NCI-H2081 (cell line): ENCODE measurements at places on chromosomes 6 and 20.

DNA sequence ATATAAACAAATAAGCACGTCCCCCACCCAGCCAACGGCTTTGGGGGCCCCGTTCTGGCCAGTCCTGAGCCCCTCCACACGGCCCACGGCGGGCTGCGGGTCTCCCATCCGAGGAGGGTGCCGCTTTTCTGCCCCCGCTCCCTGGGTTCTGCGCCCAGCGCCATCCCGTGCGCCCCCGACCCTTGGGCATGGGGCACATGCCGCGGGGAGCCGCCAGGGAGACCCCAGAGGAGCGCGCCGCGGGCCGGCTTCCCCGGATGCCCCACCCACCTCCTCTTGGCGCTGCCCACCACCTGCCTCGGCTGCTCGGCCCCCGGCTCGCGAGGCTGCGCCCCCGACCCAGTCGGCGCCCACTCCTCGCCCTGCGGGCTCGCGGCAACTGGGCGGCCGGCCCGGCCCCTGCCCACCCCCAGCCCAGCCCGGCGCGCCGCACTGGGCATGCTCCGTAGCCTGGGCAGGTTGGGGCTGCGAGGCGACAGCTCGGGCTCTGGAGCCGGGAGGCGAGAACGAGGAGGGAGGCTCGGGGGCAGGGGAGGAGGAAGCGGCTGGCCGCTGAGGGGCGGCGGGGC lies 570 bp upstream of the PLCB4 start:
- peak; percentile 81 for DNase-seq

GRCh38 chr6:11744753-11745152 lies 33.9 kb downstream of the ADTRP start:
- DNase-seq, result no peak

GRCh38 chr6:75932067-75932466 lies 140.4 kb downstream of the IMPG1 start:
- peak; percentile 38 for DNase-seq

DNA sequence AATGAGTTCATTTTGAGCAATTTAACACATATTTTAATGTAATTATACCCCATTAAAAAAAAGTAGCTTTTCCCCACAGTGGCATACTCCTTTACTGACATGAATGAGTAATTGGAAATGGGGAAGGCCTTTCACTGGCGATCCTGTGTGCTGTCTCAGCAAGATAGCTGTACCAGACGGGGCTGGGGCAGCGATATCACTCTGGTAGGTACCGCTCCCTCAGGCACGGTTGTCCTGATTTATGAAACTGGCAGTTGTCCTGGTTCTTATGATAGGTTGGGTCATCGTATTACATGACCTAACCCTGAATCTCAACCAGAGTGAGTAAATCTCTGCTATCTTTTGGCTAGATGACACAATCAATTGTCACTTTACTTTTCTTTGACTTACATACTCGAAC lies 355.0 kb upstream of the MAP3K7 start:
- no peak for DNase-seq

DNA sequence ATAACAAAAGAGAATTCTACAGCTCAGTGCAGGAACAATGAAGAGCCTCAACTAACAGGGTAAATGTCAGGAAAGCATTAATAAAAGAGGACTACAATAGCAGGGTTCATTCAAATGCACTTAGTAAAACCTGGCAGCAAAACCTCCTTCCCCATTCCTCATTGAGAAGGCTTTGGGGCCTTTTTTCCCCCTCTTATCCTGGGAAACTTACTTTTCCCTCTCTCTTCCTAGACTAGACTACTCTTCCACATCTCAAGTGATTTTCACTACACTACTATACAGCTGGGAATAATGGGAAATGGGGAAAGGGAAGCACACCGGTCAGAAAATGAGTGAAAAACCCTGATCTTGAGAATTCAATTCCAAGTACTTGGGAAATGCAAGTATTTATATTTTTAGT lies 10.1 kb downstream of the ROMO1 start:
- DNase-seq, result no peak

DNA sequence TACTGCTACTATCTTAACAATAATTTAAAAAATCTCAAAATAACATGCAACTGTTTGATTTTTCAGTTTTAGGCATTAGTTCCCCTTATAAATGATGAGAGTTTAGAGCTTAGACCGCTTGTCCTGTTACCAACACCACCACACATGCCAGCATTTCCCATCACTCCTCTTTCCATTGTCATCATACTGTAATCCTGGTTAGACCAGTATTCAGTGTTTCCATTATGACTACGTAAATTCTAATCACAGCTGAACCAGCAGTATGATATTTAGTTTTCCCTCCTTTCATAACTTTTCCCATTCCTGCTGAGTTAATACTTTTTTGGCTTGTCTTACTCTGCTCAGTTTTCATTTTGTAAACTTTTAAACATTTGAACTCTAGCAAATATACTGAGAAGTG lies 12.2 kb upstream of the TBC1D20 start:
- DNase-seq, result no peak

- no peak for DNase-seq
Measured at GRCh38 chr6:72953971-72954381, 271.3 kb downstream of the KHDC1L start.

DNA sequence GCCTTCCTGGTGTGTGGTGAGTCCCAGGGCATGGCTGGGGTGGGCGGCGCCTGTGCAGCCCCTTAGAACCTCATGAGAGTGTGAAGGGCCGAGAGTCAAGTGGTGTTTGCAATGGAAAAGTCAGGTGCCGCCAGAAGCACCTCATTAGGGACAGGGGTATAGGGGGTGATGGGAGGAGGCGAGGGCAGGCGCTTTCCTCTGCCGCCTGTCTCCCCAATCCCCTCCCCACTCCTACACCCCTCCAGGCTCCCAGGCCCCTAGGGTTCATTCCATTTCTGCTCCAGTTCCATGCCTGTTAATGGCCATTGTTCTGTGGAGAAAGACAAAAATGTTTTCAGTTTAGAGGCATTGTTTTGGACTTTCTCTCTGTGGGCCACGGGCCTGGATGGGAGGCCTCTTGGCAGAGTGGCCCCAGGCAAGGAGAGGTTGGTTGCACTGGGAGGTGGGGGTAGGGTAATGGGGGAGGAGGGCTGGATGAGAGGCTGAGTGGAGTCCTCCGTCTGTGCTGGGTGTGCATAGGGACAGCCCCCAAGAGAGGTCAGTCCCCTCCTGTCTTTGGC lies 21.4 kb upstream of the SCUBE3 start:
- no peak for DNase-seq

DNA sequence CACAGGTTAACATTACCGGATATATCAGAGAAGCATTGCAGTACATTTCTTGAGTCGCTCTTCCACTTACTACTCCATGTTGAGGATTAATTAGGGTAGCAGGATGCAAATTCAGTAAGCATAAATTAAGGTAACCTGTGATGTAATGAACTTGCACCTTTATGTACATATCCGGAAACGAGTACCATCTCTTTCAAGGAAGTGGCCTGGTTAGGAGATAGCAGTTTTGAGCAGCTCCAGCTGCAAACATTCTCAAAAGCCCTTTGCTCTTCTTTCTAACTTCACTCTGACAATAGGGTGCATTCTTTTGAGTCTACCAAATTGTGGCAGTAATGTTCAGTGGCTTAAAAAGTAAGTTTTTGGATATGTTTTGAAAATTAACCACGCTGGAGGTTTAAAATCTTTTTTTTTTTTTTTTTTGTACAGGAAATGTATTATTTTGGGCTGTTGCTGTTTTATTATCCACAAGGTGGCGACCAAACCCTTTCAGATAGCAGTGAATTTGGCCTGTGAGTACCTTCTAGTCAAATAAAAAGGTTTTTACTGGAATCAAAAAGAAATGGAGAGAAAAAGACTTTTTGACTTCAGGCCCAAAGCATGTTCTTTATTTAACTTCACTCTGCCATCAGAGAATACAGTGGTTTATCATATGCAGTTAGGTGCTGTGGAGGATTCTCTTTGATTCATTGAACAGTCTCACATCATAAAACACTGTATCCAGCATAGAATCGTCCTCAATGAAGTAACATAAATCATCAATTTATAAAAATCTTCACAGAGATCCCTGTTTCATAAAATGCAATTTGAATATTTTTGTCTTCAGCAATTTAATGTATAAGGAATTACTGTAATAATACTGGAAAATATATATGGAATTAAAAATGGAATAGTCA lies 8.9 kb downstream of the FAM217B start:
- DNase-seq, result peak; percentile 38

GRCh38 chr6:11273406-11274065 lies 41.1 kb upstream of the NEDD9 start:
- no peak for DNase-seq

GRCh38 chr6:87723170-87724078 lies 21.4 kb upstream of the AKIRIN2 start:
- DNase-seq, result no peak

DNA sequence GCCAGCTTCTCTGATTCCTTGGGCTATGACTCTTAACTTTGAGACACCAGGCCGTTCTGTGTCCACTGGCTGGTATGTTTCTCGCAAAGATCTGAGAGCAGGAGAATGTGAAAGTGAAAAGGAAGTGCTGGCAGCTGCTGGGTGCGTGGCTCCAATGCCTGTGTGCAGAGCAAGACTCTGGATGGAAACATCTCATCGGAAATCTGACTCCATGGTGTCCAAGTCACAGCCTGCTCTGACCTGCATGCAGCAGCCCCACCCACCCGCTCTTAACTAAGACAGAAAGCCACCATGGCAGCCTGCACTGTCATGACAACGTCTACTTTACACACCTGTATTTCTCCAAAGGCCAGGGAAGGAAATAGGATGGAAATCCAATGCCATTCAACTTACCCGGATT lies 66.3 kb upstream of the MPC1 start:
- no peak for DNase-seq

GRCh38 chr20:34062570-34063482 lies 49.2 kb downstream of the EIF2S2 start:
- DNase-seq, result no peak

GRCh38 chr6:161327360-161327953 lies 53.6 kb upstream of the AGPAT4 start:
- no peak for DNase-seq

GRCh38 chr6:7640607-7641577 lies 50.9 kb downstream of the SNRNP48 start:
- DNase-seq, result no peak

DNA sequence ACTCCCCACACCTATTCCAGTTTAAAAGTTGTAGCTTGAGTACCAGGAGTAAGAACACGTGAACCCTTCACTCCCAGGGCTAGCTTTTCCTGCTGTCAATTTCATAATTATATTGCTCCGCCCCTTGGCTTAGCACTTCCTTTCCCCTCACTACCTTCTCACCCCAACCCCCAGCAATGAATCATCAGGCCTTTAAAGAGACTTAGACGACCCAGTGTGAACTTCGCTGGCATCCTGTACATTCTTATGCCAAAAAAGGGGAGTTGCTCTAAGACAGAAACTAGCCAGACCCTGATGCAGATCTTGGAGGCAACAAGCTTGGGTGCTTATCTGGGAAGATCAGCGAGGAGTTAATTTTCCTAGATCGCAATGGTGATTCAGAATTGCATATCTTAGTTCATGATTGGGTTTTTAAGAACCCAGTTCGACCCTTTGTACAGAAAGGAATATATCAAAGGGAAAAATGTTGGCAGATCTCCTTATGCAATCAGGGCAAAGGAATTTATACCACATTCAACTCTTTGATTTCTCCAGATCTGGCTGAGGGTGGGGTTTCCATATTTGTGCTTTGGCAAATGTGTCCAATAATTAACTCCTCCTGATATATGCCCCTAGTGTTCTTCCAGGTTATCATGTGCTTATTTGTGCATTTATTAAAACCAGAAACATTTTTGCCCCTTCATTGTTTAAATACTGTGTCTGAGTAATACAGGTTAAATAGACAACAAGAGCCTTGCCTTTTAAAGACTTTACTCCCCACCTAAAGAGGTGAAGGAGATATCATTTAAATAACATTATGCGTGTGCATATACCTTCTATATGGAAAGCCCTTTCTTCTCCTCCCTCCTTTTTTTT lies 8.1 kb upstream of the ATXN1 start:
- DNase-seq, result no peak

DNA sequence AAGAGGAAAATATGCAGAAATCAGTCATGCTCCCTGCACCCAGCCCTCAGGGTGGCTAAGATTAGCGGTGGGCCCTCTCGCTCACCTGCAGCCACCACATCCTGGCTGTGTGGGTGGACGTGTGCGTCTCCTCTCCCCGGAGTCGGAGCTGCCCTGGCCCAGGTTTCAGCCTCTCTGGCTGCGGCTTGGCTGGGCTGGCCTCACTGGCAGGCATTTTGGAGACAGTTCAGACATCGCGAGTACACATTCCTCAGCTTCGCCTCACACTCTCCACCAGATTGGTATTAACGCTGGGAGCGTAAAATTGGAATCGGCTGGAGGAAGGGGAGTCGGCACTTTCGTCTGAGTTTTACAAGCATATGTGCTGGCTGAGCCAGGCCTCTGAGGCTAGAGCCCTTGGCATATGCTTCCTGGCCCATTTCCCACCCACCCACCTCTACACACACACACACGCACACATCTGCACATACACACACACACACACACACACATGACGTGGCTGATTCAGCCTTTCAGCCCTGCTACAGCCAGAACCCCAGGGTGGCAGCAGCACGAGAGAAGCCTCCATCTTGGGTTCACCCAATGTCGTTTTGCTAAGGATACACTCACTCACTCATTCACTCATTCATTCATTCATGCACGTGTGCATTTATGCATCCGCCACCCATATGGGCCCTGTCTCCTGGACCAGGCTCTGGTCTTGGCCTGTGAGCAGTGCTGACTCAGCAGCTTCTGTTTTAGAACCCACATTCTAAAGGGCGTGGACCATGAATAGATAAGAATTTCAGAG lies 42.9 kb downstream of the BCAS4 start:
- no peak for DNase-seq

DNA sequence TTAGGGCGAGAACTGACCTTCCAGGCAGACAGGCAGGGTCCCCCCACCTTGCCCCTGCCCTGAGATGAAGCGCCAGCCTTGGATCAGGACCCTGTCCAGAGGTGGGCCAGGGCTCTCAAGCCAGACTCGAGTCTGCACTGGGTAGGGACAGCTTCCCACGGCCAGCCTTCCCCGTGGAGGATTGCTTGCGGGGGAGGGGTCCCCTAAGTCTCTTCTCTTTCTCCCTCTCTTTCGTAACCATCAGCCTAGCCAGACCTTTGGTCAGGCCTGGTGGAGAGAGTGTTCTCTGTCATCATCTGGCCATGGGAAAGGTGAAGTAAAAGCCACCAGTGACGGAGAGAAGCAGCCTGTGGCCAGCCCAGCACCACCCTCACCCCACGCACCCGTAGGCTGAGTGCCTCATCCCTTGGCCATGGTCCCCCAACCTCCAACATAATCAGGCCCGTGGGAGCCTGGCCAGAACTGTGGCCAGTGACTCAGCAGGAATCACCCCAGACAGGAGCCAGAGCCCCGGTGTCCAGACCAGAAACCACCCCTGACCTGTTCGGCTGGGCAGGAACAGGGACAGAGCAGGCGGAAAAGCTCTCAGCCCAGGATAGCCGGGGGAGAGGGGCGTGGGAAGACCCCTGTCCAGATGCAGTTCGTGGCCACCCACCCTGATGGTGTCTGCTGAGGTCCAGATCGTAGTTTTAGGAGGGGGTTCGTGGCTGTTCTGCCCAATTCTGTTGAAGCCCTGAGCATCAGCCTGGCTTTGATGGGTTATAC lies 47.1 kb downstream of the SNAI1 start:
- DNase-seq, result no peak

GRCh38 chr6:146100776-146101175 lies 71.9 kb downstream of the GRM1 start:
- DNase-seq, result no peak
